ENCODE measurements at places on chromosomes 13 and 19.

DNA sequence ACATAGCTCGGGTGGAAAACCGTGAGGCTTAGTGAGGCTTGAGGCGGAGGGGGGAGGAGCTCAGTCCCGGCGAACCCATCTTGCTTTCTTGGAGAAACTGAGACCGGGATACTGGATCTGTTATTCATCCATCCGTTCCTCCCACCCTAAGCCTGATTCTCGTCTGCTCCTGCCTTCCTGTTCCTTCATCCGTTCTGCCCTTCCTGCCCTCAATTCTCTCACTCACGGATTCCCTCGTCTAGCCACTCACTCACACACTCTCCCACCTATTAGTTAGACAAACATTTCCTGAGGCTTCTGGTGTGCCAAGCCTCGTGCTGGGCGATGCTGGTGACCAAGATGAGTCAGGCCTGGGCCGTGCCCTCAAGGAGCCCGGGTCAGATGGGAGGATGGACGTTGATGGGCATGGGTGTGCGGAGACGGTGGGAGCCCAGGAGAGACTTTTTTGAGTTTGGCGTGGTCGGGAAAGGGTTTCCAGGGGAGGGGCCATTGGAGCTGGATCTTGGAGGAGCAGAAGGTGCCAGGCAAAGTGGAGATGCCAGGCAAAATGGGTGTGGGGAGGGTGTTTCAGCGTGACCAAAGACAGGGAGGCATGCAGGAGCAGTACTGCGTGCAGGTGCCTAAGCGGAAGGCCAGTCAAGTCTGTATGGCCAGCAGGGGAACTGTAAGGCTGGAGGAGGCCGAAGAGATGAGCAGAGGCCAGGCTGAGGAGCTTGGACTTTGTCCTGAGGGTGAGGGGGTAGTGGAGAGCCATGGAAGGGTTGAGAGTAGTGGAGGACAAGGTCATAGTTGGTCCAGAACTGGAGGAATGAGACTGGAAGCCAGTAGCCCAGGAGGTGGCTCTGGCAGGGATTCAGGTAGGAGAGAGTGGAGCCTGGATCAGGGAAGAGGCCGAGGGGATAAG lies 7.4 kb upstream of the CNFN start:
- no peaks in the 10 kb centered on the region for H3K36me3 ChIP-seq
- peak overlapping the region; percentile 44 for H3K4me3 ChIP-seq
- no peak overlapping the region for H3K27ac ChIP-seq
- H3K4me1 ChIP-seq = peaks cover 3% of the 10 kb centered on the region
- H3K27me3 ChIP-seq = no peaks in the 10 kb centered on the region

DNA sequence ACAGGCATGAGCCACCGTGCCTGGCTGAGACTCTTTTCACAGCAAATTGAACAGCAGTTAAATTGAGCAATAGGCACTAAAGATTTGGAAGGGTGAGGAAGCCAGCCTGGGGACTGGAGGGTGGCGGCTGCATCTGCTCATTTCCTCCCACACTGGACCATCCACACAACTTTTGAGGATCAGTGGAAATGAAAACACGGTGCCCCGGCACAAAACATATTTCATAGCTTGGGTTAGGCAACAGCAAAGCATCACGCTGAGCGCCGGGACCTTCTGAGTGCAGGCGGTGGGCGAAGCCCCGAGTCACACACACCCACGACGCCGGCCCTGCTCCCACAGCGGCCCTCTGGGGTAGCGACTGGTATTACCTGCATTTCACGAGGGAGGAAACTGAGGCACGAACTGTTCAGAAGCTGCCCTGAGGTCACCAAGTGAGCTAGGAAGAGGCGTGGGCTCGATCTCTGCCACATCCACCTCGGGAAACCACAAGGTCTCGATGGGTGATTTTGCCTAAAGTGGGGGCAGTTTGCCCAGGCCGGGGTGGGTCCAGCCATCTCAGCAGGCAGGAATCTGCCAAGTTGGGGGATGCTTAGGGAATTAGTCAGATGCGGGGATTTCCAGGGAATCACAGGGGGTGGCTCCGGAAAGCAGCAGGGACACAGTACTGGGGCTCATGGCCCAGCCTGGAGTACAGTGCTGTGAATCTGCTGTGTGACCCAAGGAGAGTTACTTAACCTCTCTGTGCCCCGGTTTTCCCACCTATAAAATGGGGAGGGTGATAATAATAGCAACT lies 3.5 kb upstream of the SBNO2 start:
- no peak for DNase-seq
- H3K4me3 ChIP-seq = no peak overlapping the region
- peaks cover 3% of the 10 kb centered on the region for H3K4me1 ChIP-seq

DNA sequence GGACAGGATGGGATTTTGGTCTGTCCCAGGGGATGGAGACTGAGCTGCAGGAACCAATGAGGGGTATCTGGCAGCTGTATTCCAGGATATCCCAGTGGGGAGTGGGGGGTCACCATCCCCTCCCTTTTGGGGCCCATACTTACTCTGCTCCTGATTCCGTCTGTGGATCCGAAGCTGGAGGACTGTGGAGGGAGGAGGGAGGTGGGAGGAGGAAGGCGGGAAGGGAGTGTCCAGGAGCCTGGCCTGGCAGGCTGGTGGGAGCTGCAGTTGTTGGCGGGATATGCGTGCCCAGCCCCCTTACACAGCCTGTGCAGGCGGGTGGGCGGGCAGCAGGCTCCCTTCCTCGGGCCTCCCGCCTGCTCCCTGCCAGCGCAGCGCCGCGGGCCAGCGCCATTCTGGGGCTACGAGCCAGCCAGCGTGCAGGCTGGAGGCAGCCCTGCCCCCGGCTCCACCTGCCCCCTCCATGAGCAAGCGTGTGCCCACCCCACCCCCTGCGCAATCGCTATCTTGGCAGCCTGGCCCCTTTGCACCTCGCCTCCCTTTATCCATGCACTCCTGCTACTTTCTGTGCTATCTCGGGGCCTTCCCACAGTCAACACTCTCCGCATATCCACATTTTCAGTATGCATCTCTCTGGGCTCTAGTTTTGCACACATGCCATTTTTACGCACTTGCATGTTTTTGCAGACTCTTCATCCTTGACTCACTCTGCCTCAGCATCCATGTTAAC lies 2.8 kb downstream of the MAMSTR start:
- H3K27ac ChIP-seq = peak overlapping the region; percentile 60
- peak; percentile 38 for DNase-seq
- H3K36me3 ChIP-seq = no peaks in the 10 kb centered on the region
- no peak overlapping the region for H3K4me3 ChIP-seq
- H3K27me3 ChIP-seq = no peaks in the 10 kb centered on the region

DNA sequence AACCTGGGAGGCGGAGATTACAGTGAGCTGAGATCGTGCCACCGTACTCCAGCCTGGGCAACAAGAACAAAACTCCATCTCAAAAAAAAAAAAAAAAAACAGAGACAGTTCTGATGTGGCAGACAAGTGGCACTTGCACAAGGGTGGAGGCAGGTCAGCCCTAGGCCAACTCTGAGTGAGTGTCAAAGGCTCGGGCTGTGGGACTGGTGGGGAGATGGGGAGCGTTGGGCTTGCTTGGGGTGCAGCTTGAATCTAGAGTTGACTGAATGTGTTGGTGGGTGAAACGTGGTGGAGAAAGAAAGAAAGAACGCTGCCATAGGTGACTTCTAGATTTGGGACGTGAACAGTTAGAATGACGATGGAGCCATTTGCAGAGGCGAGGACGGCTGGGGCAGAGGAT lies 121.3 kb upstream of the SPACA7 start:
- DNase-seq = no peak
- H3K27me3 ChIP-seq = peaks cover 3% of the 10 kb centered on the region

DNA sequence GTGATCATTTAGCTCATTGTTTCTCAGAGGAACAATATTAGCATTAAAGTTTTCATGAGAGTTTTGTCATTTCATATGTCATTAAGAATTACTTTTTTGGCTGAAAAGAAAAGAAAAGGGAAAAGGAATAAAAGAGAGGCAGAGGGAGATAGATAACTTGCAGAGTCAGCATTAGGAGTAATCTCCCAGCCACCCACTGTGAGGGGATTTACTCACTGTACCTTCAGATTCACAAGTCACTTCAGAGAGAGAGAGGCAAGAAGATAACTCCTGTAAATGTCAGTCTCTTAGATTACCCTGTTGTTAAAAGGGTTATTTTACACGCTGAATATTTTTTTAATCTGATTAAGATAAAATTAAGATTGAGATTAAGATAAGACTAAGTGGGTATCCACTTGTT lies 125.2 kb downstream of the POU4F1 start:
- no peak for DNase-seq
- H3K4me1 ChIP-seq = no peaks in the 10 kb centered on the region
- peaks cover 10% of the 10 kb centered on the region for H3K27me3 ChIP-seq
- H3K4me3 ChIP-seq = no peak overlapping the region

GRCh38 chr13:72229067-72229466 lies 362.1 kb upstream of the DACH1 start:
- H3K27ac ChIP-seq = no peak overlapping the region
- DNase-seq = no peak
- H3K36me3 ChIP-seq = no peaks in the 10 kb centered on the region
- H3K27me3 ChIP-seq = no peaks in the 10 kb centered on the region
- no peaks in the 10 kb centered on the region for H3K4me1 ChIP-seq

GRCh38 chr13:98201984-98202383 lies 24.9 kb upstream of the RNF113B start:
- H3K36me3 ChIP-seq = no peaks in the 10 kb centered on the region
- H3K27me3 ChIP-seq = no peaks in the 10 kb centered on the region
- peaks cover 35% of the 10 kb centered on the region for H3K4me1 ChIP-seq
- H3K4me3 ChIP-seq = no peak overlapping the region
- DNase-seq = no peak

- DNase-seq = no peak
- peaks cover 6% of the 10 kb centered on the region for H3K4me1 ChIP-seq
- no peak overlapping the region for H3K4me3 ChIP-seq
- no peak overlapping the region for H3K27ac ChIP-seq
- H3K36me3 ChIP-seq = no peaks in the 10 kb centered on the region
These were observed 12.9 kb downstream of the FRY start for GRCh38 chr13:32044446-32044845.

GRCh38 chr19:39296055-39296645 lies at the start of gene IFNL1:
TSS of gene IFNL1 (plus strand) at chr19:39296407. CDS start at chr19:39296422, 15 bp downstream.
- no peak within 1 kb of the TSS for H3K27ac ChIP-seq
- no peak within 1 kb of the TSS for H3K4me3 ChIP-seq
- no peaks in the 10 kb centered on the region for H3K4me1 ChIP-seq
- DNase-seq = no peak
- no peaks in the 10 kb centered on the region for H3K36me3 ChIP-seq

GRCh38 chr19:51811344-51811743 lies 16.4 kb downstream of the FPR3 start:
- DNase-seq = no peak
- no peak overlapping the region for H3K27ac ChIP-seq
- H3K36me3 ChIP-seq = no peaks in the 10 kb centered on the region
- H3K27me3 ChIP-seq = no peaks in the 10 kb centered on the region

GRCh38 chr13:95226932-95227695 lies 74.1 kb downstream of the ABCC4 start:
- H3K4me1 ChIP-seq = no peaks in the 10 kb centered on the region
- no peaks in the 10 kb centered on the region for H3K36me3 ChIP-seq
- no peak overlapping the region for H3K27ac ChIP-seq
- H3K4me3 ChIP-seq = no peak overlapping the region

- H3K4me3 ChIP-seq = no peak overlapping the region
- H3K27me3 ChIP-seq = peaks cover 29% of the 10 kb centered on the region
These were observed 10.1 kb upstream of the ZNF358 start for GRCh38 chr19:7505682-7506384.

DNA sequence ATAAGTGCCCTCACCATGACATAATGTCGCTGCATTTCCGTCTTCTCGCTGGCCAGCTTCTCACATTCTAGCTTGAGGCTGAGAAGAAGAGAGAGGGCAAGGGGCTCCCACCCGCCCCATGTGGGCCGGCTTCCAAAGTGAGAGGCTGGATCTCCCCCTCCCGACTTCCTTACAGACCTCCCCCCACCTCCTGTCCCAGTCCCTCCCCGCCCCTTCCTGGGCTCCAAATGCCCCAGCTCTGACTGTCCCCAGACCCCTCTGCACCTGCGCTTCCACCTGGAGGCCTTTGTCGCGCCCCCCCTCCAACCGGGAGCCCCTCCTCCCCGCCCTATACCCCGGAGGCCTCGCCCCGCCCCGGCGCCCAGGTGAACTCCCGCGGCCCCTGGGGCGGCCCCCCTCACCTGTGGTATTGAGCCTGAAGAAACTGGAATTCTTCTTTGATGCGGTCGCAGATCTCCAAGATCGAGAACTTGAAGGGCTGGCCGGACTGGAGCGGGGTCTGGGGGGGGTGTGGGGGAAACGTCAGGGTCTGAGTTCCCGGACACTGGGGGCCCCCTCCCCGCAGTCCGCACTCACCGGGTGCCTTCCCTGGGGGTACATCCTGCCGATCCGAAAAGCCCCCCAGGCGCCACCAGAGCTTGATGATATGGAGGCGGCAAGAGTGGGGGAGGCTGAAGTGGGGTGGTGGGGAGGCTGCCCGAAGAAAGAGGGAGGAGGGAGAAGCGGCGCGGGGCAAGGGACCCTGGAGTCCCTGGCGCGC lies 595 bp downstream of the TLE2 start:
- peak overlapping the region; percentile 93 for H3K4me3 ChIP-seq
- no peaks in the 10 kb centered on the region for H3K36me3 ChIP-seq
- peaks cover 7% of the 10 kb centered on the region for H3K27me3 ChIP-seq
- no peak for DNase-seq
- peaks cover 10% of the 10 kb centered on the region for H3K4me1 ChIP-seq

DNA sequence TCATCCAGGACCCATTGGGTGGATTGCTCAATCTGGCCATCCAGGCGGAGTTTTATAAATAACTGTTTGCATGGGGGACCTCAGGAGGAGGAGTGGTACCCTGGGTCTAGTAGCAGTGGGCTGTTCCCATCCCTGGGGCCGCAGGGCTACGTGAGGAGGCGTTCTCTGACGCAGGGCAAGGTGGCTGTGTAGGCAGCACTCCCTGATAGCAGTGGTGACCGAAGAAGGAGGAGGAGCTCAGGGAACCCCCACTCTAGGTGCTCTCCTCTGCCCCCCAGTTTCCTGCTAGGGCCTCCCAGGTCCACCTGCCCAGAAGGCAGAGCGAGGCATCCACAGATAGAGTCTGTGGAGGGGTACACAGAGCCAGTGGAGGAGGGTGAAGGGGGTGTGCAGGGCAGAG lies 64.1 kb downstream of the CCNE1 start:
- no peak overlapping the region for H3K4me3 ChIP-seq
- no peaks in the 10 kb centered on the region for H3K36me3 ChIP-seq
- no peak for DNase-seq
- H3K27me3 ChIP-seq = peaks cover 7% of the 10 kb centered on the region
- H3K4me1 ChIP-seq = peaks cover 13% of the 10 kb centered on the region

Measured in cardiac muscle cell (in vitro differentiated cells and primary cell).